ENCODE measurements at places on chromosomes 1 and 21.

GRCh38 chr1:53535846-53536245, 76.6 kb downstream of the DMRTB1 start:
- no peak for DNase-seq

- DNase-seq: peak; percentile 81
Measured at GRCh38 chr1:238469146-238469631, 578.5 kb upstream of the ZP4 start.

DNA sequence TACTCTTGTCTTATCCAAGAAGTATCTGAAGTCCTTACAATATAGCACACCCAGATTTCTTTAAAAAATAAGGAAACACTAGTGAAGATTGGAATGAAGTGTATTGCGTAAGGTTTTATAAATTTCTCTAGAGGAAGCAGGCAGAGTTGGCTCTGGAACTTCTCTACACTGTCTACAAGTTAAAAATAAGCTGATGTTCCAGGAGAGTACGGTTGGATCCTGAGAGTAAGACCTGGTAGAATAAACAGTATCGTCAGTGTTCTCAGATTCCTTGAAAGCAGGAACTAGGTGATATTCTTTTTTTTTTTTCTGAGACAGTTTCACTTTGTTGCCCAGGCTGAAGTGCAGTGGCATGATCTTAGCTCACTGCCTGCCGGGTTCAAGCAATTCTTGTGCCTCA, 107.9 kb downstream of the USP25 start:
- peak; percentile 76 for DNase-seq

GRCh38 chr21:38261851-38262250, 5.1 kb downstream of the KCNJ15 start:
- no peak for DNase-seq

GRCh38 chr1:211843018-211843417, 12.5 kb upstream of the LPGAT1 start:
- no peak for DNase-seq

- no peak for DNase-seq
Measured at GRCh38 chr1:14260480-14260879, 338.0 kb upstream of the KAZN start.

- no peak for DNase-seq
Measured at GRCh38 chr1:82995951-82996350, 1003.0 kb downstream of the TTLL7 start.

DNA sequence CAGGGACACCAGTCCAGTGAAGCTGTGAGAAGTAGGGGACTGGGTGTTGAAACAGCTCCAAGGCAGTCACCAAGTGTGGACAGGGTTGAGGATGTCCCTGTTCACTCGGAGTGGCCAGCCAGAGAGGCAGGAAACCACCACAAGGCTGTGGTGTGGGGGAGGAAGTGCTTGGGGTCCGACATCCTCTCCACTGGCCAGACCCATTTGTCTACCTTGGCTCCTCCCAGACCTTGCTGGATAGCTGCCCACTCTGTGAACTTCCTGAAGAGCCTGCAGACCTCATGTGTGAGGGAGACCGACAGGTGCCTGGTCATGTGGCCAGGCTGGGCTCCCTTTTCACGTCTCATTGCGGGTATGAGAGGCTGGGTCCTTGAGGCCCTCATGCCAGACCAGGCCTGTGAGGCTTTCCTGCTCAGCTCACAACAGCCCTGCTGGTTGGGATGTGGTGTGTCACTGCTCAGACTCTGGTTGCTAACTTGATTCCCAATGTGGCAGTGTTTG, 21.8 kb downstream of the CYP4B1 start:
- DNase-seq: no peak

DNA sequence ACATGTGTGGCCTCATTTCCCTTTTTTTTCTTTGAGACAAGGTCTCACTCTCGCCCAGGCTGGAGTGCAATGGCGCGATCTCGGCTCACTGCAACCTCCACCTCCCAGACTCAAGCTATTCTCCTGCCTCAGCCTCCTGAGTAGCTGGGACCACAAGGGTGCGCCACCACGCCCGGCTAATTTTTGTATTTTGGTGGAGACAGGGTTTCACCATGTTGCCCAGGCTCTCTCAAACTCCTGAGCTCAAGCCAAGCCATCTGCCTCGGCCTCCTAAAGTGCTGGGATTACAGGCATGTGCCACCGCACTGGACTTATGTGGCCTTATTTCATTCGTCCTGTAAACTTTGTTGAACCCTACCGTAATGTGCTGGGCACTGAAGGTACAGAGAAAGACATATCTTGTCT, 569 bp upstream of the WARS2 start:
- DNase-seq: no peak

DNA sequence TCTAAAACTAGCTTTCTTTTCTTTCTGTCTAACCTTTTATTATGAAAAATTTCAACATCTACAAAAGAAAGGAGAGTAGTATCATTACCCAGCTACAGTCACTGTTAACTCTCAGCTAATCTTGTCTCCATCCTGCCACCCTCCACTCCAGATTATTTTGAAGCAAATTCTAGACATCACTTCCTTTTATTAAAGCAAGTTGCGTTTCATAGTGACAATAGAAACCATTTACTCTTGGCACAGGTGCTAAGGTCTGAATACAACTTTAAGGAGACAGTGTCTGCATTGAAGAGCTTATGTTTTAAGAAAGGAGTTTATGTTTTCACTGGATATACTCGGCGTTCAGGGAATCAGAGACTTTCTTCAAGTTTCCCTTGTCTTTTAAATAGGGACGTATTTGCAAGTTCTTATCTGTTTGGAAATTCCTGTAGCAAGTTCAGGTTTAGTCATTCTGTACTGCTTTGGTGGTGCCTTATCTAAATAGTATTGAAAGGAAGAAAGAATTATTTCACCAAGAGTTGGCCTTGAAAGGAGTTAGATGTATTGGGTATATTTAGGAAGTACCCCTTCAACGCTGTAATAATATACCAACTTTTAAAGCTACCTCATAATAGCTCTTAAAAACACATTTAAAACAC, 42.7 kb downstream of the ITSN1 start:
- DNase-seq: no peak

DNA sequence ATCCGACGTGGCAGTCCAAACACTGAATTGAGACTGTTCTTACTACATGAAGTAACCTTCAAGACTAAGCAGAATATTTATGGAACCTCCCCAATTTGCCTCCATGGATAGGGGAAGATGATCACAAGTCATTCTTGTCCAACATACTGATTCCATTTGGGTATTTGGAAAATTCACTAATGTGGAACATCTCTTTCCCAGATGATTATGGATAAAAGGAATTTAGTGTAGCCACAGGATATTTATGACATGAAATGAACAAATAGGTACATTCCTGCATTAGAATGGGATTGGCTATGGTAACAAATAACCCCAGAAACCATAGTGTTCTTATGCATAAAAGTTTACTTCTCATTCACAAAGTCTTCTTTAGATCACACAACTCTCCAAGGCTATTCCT, 40.2 kb upstream of the SGIP1 start:
- no peak for DNase-seq

DNA sequence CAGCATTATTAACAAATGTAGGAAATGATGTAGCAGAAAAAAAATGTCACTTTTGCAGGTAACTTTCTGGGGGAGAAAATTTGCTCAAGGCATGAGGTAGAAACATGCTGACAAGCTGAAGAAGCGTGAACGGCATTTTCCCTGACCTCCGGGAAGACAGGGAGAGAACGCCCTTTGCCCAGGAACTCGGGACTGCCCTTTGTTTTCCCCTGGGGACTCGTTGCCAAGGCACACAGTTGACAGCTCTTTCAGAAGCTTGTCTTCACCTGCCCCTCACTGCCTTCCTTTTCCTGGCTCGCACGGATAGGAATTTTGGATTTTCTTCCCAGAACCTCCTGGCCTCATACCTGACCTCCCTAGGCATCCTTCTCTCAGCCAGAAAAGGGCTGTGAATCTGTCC, 52.7 kb upstream of the COA6 start:
- no peak for DNase-seq

DNA sequence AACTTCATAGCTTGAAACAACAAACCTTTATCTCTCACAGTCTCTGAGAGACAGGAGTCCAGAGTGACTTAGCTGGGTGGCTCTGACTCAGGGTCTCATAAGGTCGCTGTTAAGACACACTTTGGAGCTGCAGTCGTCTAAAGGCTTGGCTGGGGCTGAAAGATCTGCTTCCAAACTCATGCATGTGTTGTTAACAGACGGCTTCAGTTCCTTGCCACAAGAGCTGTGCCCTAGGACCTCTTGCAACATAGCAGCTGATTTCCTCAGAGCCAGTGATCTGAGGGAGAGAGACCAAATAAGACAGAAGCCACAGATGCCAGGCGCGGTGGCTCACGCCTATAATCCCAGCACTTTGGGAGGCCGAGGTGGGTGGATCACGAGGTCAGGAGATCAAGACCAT, 176.8 kb downstream of the DISC1 start:
- no peak for DNase-seq

DNA sequence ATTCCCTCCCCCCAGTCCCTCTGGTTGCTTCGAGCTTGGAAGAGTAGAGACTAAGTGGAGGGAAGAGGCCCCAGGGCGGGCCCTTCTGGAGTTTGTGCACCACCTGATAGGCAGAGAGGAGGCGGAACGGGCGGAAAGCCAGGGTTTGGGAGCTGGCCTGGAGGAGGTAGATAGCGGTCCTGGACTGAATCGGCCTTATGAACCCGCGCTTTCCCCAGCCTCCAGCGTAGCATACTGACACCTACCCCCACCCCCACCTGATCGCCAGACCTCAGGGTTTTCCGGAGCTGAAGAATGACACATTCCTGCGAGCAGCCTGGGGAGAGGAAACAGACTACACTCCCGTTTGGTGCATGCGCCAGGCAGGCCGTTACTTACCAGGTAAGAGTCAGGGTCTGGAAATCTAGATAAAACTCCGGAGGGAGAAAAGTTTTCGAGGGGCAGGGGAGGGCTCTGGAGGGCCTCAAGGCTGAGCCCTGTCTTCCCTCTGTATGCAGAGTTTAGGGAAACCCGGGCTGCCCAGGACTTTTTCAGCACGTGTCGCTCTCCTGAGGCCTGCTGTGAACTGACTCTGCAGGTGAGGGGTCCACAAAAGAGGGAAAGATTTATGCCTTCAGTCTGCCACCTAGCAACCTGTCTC, 705 bp downstream of the UROD start:
- peak; percentile 25 for DNase-seq

- DNase-seq: no peak
Measured at GRCh38 chr1:45552331-45552730, 1.7 kb downstream of the AKR1A1 start.

DNA sequence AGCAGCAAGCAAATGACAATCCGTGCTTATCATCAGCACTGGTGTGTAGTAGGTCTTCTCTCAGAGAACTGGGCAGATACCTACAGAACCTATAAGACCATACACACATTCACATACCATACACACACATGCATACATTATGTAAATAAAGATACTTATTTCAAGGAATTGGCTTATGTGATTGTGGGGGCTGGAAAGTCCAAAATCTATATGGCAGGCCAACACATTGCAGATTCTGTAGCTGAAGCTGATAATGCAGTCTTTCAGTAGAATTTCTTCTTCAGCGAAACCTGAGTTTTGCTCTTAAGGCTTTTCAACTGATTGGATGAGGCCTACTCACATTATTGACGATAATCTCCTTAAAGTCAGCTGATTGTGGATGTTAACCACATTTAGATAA, 24.1 kb downstream of the RAP1A start:
- DNase-seq: no peak

DNA sequence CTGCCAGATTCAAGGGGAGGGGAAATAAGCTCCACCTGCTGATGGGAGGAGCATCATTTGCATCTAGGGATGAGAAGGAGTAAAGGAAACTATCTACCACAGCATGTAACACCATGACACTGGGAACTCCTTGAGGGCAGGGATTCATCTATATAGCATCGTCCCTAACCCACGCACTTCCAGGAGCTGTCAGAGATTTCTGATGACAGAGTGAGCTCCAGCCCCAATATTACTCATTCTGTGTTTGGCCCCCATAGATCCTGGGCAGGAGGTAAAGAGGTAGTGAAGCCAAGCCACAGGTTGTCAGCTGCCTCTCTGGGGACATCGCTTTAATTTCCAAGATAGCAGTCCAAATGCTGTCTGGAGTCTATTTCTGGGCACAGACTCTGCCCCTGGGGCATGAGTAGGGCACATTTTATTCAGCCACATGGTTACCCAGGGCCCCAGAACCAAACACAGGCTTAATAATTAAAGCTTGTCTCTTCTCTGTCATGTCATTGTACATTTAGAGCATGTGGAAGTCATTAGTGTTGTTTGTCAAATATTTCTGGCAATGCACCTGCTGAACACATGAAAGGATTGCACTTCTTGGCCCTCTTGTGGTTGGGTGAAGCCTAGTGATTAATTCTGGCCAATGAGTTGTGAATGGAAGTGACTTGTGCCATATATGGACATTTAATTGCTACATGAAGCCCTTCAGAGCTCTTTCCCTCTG, 105.9 kb upstream of the POU3F1 start:
- peak; percentile 30 for DNase-seq

DNA sequence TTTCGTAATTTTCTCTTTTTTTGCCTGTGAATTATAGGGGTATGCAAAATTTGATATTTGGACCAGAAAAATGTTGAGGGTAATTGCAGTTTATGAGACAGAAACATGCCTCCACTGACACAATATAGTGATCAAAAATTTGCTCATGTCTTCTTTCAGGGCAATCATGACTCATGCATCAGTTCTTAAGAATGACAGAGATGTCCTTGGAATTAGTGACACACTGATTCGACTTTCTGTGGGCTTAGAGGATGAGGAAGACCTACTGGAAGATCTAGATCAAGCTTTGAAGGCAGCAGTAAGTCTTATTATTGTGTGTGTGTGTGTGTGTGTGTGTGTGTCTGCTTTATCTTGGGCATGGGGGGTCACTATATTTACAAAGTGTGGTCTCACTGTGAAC, 27.5 kb downstream of the CTH start:
- no peak for DNase-seq

- no peak for DNase-seq
Measured at GRCh38 chr1:1242461-1243265, 3.9 kb downstream of the C1QTNF12 start.

DNA sequence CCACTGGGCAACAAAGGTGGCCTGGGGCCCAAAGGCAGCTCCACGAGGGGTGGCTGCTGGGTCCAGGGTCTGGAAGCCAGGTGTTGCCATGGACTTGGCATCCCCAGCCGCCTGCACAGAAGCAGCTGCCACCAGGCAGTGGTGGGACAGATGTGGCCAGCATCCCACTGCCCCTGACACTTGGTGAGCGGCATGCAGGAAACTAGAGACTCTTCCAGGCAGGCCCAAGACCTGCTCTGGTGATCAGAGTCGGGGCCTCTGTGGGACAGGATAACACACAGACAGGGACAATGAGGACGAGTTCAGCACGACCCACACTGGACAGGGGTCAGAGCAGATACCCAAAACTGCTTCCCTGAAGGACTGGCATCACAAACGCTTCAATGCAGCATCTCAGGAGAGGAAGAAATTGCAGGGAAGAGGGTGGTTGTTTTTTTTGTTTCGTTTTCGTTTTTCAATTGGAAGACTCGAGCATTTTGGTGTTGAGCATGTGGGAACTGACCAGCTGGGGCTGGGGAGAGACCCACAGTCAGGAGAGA, 34.1 kb upstream of the RNF187 start:
- DNase-seq: no peak

- no peak for DNase-seq
Measured at GRCh38 chr1:54417123-54417522, 10.9 kb upstream of the SSBP3 start.
